ENCODE measurements at places on chromosomes 3 and 15. TPM values are rescaled to one million over a fixed set of nuclear protein-coding genes. Genes with fewer than 3 reads are reported as not detected.

Gene MITF
- total RNA-seq: 1.6 TPM

Gene RAB6B
- total RNA-seq: 0.40 TPM

Gene LRRC15
- total RNA-seq: not detected

Gene ACTC1
- not detected for total RNA-seq

Gene TMEM266
- not detected for total RNA-seq

Gene SCG3
- not detected for total RNA-seq

Gene NR2F2
- total RNA-seq: not detected

Gene CHST2
- 3.0 TPM for total RNA-seq

Gene UROC1
- not detected for total RNA-seq

Gene DUOXA2
- total RNA-seq: not detected

Gene TTLL13
- 0.47 TPM for total RNA-seq

Gene ECT2
- 46.4 TPM for total RNA-seq

Gene ITGA11
- 0.61 TPM for total RNA-seq

Gene RBP2
- total RNA-seq: not detected

Gene OR5AC2
- not detected for total RNA-seq

Gene GOLGA8B
- total RNA-seq: 410 TPM

Gene GJD2
- total RNA-seq: not detected

Gene ROPN1
- not detected for total RNA-seq

Gene ZNF860
- not detected for total RNA-seq

Gene TMC3
- not detected for total RNA-seq

Gene BNC1
- not detected for total RNA-seq

Gene CX3CR1
- 0.94 TPM for total RNA-seq

Gene FGD5
- not detected for total RNA-seq

Gene XYLB
- 2.6 TPM for total RNA-seq

Gene MME
- total RNA-seq: 0.17 TPM

Gene SLC4A7
- total RNA-seq: 54.1 TPM

Gene FBLN2
- total RNA-seq: 2.6 TPM

Gene PSTPIP1
- total RNA-seq: 238 TPM

Gene OR5K2
- total RNA-seq: not detected

Gene PP2D1
- not detected for total RNA-seq

Gene TLR9
- total RNA-seq: 1.6 TPM

Gene GPR156
- total RNA-seq: not detected

Gene HYAL2
- total RNA-seq: 5.1 TPM

Gene ZNF717
- total RNA-seq: 18.1 TPM

Gene TSEN2
- 10.9 TPM for total RNA-seq

Gene RABL3
- 22.3 TPM for total RNA-seq

Gene PCLAF
- total RNA-seq: 94.2 TPM

Gene CCR9
- 21.6 TPM for total RNA-seq

Gene CASR
- not detected for total RNA-seq

Gene PLCL2
- 53.2 TPM for total RNA-seq

Gene SLC38A3
- total RNA-seq: not detected

Gene HYAL1
- total RNA-seq: 0.28 TPM

Gene FYCO1
- 39.1 TPM for total RNA-seq

Gene KCNMB2
- total RNA-seq: not detected

Gene PARP9
- 114 TPM for total RNA-seq

Gene IMPG2
- total RNA-seq: 0.42 TPM

Gene KNSTRN
- total RNA-seq: 47.0 TPM

Gene PKM
- 980 TPM for total RNA-seq

Gene CYP1A2
- total RNA-seq: not detected

Gene CACNA1D
- not detected for total RNA-seq

Gene LYSMD2
- total RNA-seq: 27.3 TPM

Gene SPESP1
- 0.57 TPM for total RNA-seq

Gene ARF4
- 46.1 TPM for total RNA-seq

Gene ARL8B
- total RNA-seq: 43.9 TPM

Gene ENTPD3
- not detected for total RNA-seq

Gene SPTBN5
- total RNA-seq: 1.1 TPM

Gene ARGFX
- total RNA-seq: not detected

Gene GALNT15
- total RNA-seq: not detected

Gene SCAANT1
- 1.8 TPM for total RNA-seq

All from activated naive CD8-positive, alpha-beta T cell treated with anti-CD3 and anti-CD28 coated beads, Interleukin-2, amount 10 ng/mL, durations not matched to agents 7 days and 5 days (primary cell).